ENCODE measurements at places on chromosomes 13 and 19.
A peak's percentile ranks its signal among the peaks of the same experiment; 100 is the strongest.

DNA sequence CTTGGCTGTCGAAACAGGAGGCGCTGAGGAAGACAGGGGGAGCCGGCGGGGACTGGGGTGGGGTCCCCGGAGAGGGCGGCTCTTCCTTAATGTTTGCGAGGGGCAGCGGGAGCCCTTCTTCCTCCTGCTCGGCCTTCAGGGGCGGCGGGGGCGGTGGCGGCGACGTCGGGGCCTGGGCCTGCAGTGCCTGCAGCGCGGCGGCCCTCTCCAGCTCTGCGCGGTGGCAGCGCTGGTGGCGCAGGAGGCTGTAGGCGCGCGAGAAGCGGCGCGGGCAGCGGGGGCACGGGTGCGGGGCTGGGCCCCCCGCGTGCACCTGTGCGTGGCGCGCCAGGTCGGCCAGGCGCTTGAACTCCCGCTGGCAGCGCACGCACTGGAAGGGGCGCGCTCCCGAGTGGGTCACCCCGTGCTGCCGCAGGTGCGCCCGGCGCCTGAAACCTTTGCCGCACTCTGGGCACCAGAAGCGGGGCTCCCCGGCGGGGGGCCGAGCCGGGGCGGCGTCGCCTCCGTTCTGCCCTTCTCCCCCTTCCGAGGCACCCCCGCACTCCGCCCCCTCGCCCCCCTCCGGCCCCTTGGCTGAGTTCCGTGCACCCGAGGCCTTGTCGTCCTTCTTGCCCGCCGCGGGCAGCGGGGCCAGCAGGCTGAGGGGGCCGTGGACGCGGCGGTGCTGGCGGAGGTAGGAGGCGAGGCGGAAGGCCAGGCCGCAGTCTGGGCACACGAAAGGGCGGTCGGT, 2.5 kb downstream of the ZNF579 start:
- DNase-seq, result no peak

DNA sequence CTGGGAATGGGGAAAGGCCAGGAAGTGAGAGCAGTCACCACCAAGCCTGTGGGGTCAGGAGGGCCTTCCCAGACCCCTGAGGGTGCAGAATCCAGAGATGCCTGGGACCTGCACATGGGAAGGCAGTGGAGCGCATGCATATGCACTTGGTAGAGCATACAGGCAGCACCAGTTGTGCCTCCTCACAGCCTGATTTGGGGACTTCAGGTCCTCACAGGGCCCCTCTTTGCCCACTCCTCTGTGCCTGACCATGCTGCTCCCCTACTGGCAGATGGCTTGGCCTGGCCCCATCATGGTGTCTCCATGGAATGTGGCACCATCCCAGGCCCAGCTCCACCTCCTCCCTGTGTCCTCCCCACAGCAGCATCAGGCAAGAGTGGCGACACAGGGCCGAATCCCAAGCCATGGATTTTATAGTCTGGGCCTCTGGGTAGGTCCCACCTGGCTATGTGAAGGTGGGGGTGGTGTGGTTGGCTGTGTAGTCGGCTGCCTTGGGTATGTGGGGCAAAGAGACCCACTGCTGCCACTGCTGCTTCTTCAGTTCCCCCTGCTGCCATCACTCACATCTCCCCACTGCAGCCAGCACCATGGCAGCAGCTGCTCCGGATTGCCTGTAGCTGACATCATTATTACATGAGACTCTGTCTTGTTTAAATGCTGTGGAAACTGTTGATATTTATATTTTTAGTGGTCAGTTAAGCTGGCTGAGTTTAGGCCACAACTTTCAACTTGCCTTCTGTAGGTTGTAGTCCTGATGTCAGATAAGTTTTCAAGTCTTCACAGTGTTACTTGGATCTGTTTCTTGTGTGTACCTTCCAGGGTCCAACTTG, 247.0 kb downstream of the GPC6 start:
- DNase-seq, result no peak

DNA sequence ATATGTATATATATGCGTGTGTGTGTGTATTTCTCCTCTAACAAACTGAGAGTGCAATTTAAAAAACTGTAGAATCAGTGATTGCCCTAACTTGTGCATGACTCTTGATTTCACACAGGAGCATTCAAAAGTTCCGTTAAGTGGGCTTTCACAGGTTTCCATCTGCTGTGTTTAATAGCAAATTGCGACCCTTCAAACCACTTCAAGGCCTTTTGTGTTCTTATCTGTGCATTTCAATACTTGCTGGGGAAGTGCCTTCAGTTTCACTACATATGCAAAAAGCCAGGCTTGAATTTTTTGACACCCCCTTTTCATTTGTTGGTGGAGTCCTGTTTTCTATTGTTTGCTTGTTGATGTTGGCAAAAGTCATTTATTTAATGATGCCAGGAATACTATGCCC, 158.0 kb downstream of the TM9SF2 start:
- peak; percentile 51 for DNase-seq

DNA sequence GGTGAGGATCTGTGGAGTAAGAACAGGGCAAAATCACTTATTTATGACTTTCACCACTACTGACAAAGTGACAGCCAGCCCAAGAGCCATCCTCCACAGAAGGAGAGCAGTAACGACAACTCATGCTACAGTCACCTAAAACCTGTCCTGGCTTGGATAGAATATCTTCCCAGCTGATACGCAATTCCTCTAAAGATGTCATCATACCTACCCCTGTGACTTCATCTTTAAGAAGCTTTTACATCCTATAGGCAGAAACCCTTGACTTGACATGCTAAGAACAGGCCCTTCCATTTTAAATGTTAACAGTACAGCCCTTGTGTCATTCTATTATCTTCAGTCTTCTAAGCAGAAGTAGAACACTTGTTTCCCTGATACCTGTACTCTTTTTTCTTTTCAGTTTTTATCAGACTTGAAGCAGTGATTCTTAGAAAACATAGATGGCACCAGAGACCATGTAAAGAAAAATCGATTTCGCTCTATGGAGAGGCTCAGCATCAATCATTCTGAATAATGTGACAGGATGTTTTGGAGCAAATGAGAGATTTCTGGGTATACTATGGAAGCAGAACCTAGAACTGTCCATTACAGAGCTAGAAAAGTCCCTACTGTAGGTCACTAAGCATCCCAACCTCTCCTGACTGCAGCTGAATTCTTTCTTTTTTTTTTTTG, 20.1 kb downstream of the STOML3 start:
- DNase-seq, result no peak

- DNase-seq, result peak; percentile 59
Measured at GRCh38 chr13:91078093-91078679, 269.3 kb upstream of the MIR17HG start.

DNA sequence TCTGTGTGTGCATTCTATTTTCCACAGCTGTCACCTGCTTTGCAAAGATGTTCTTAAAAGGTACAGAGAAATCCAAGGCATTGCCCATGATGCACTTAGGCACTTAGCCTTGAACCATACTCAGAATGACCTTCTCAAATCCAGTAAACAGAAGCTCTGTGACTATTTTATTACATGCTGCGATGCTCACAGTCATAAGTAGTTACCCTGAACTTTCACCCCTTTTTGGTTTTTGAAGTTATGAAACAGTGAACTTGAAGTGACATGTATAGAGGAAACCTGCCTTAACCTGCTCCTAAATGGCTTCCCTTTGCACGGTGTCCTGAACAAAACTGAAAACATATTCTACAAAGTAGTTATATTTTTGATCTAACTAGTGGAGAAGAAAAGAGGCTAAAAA, 100.4 kb downstream of the SLC10A2 start:
- no peak for DNase-seq

- no peak for DNase-seq
Measured at GRCh38 chr13:102774214-102774568, 605 bp upstream of the TEX30 start.

- DNase-seq, result no peak
Measured at GRCh38 chr13:33250609-33251008, 34.9 kb downstream of the STARD13 start.

- peak; percentile 95 for DNase-seq
Measured at GRCh38 chr19:1929021-1929742, 11.8 kb upstream of the CSNK1G2 start.

DNA sequence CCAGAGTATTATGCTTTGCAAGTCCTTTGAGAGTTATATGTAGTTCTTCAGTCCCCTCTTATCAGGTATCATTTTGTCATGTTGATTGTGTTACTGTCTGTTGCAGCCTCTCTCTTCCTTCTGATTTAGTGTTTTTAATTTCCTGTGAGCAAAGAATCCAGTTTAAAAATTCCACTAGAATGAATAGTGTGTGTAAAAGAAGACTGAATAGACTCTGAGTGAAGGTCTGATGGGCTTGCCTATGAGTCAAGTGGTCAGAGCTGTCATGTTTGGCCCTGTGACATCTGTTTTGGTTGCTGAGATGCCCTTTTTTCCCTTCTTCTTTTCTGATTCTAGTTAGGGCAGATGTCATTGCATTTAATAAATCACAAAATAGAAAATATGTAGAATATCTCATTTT, 23.3 kb upstream of the KCTD4 start:
- DNase-seq, result no peak

- DNase-seq, result no peak
Measured at GRCh38 chr19:9139609-9140158, 513 bp upstream of the ZNF317 start.

DNA sequence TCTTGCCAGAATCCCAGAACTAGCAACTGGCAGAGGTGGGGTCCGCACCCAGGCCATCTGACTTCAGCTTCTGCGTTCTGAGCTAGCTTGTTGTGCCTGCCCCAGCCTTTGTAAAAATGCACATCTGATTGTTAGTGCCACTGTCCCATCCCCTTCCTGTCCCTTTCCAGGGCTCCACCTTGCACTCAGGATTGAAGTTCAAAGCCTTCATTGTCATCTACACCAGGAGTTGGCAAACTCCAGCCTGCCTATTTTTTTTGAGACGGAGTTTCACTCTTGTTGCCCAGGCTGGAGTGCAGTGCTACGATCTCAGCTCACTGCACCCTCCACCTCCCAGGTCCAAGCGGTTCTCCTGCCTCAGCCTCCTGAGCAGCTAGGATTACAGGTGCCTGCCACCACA, 2.9 kb downstream of the THOP1 start:
- DNase-seq, result no peak

- DNase-seq, result no peak
Measured at GRCh38 chr19:16249826-16250404, 52.2 kb downstream of the AP1M1 start.

- DNase-seq, result peak; percentile 43
Measured at GRCh38 chr19:4455719-4456475, 1.7 kb downstream of the UBXN6 start.

- DNase-seq, result no peak
Measured at GRCh38 chr19:38245826-38246498, 10.2 kb downstream of the PPP1R14A start.

DNA sequence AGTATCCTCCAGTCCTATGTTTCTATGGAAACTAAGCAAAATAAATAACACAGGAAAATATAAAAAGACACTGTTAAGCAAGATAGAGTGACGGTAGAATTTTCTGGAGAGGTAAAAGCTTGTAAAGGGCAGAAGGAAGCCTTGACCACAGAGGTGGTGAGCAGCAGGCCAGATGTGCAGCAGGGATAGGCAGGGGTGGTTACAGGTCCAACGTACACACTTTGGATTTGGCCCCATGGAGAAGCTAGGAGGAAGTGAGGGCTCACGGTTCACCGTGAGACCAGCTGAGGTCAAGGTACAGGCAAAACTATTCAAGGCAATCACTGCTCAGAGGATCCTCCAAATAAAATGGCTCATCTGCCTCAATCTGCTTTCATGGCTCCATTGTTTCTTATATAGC, 242.8 kb downstream of the B3GLCT start:
- DNase-seq, result no peak

GRCh38 chr19:9885077-9885552, 50.0 kb downstream of the PIN1 start:
- no peak for DNase-seq

- no peak for DNase-seq
Measured at GRCh38 chr19:40507892-40508291, 41.1 kb downstream of the SPTBN4 start.

DNA sequence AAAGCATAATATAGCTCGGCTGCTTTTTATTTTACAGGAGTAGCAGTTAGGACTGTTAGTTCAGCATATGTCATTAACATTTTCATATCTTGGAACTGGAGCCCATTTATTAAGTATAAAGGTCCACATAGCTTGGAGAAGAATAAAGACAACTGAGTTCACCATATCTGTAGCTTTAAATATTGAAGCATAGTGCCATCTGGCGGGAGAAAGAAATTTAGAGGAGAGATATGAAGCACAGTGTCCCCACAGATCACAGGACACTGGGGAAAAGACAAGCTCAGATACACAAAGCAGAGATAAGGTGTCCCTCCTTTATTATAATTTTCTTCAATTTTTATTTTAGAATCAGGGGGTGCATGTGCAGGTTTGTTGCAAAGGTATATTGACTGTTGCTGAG, 104.7 kb upstream of the FREM2 start:
- peak; percentile 81 for DNase-seq

DNA sequence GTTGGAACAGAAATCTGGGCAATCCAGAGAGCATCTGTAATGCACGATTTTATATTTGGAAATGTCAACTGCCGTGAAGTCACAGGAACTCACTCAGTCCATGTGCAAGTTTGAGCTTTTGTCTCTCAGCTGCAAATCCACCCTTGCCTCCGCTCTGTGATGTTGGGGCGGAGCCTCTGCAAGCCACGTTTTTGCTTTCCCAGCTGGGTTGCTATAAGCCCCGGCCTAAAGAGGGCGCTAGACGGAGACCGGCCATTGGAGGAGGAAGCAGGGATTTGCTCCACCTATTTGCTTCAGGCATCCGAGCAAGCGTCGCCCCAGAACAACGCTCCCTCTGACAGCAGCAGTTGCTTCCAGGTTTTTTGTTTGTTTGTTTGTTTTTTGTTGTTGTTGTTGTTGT, 56.2 kb downstream of the TRPM4 start:
- peak; percentile 73 for DNase-seq

DNA sequence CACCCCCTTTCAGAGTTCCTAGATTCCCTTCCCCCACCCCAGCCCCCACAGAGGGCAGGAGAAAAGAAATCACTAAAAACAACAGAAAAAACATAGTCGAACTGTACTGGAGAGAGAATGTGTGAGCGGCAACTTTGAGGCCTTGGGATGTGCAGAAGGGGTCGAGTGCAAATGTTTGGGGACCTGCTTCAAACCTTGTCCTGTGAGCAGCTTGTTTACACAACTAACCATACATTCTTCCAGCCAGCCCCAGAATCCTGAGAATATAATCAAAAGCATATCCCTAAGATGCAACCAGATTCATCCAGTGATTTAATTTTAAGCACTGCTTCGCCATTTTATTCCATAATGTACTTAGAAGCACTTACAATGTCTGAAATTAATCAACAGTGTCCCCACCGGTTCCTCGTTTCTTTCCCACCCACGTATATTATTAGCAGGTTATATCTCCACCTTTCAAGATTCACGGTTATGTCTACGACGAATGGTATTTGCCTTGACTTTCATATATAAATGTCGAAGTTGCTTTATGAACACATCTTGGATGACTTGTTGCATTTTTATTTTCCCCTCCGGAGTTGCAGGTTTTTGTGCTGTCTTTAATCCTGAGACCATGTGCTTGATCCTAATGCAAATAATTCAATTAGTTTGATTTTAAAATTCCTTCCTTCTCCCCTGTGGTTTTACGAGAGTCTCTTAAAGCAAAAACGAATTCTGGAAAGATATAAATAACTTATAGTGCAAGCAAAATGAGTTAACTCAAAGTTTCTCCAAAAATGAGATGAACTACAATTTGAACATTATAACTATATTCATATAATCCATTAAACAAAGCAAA, 107.6 kb downstream of the ZIC5 start:
- no peak for DNase-seq

Measured in Karpas-422 (cell line).